Mesenteric fat pad (tissue), 1 donor: ENCODE measurements at places on chromosomes 6 and 20. TPM values are rescaled to one million over a fixed set of nuclear protein-coding genes. Genes with fewer than 3 reads are reported as not detected.
A peak's percentile ranks its signal among the peaks of the same experiment; 100 is the strongest.

- no peak for DNase-seq
These were observed 12.4 kb upstream of the CPNE5 start for GRCh38 chr6:36851626-36852025.

DNA sequence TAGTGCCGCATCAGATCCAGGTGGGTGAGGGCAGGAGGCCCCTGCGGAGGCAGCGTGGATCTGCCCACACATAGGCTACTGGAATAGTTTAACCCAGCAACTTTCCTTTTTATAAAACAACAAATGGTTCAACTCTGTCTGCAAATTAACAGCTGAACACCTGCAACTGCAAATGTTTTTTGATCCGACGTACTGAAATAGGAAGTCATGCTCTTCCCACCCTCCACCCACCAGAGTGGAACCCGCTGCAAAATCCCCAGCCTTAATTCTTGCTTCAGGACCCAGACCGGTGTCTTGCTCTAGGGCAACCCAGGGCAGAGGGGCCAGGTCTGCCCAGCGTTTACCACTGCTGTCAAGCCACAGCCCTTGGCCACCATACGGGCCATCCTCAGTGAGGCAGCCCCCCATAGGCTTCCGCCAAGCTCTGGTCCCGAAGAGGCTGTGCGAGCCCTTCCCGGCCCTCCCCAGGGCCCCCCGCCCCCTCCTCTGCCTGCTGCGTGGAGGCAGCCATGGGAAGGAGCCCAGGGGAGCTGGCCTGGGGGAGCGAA, 334.3 kb downstream of the ZFAND3 start:
- peak; percentile 57 for DNase-seq

DNA sequence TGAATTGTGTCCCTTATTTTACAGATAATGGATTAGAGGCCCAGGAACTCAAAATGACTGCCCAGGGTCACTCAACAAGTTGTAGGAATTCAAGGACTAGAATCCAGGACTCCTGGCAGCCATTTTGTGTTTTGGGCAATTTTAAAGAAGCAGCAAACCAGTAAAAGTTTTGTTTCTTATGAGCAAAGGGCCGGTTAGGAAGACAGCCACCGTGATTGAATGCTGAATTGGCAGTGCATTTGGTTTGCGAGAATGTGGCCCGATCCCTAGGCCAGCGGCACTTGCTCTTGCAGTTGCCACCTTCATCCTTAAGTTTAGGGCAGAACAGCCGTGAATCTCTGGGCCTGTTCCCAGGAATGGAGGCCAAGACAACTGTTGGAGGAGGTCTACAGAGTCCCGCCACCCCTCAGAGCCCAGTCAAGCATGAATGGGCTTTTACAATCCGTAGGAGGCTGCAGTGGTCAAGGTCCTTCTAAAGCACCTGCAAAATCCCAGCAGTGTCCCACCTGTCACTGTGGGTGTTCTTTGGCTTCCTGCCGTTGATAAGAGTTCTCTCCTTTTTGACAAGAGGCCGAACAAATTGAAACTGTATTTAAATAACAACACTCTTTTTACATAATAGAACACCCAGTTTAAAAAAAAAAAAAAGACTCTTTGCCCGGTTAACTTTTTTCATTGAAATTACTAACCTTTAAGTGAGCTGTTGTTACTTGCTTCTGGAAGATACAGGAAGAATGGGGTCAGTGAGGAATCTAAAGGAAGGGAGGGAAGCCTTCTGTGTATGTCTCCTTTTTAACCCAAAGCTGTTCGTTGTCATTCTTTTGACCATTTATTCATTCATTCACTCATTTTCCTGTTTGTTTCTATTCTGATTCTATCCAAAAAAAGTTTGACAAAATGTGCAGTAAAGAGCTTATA, 68.7 kb downstream of the PHACTR2 start:
- DNase-seq = no peak

GRCh38 chr6:167487749-167488664, 163.1 kb downstream of the TTLL2 start:
- peak; percentile 69 for DNase-seq

- DNase-seq = no peak
These were observed 35.1 kb upstream of the IRAK1BP1 start for GRCh38 chr6:78832091-78832808.

GRCh38 chr20:23655491-23656211, 17.9 kb upstream of the CST3 start:
- no peak for DNase-seq

DNA sequence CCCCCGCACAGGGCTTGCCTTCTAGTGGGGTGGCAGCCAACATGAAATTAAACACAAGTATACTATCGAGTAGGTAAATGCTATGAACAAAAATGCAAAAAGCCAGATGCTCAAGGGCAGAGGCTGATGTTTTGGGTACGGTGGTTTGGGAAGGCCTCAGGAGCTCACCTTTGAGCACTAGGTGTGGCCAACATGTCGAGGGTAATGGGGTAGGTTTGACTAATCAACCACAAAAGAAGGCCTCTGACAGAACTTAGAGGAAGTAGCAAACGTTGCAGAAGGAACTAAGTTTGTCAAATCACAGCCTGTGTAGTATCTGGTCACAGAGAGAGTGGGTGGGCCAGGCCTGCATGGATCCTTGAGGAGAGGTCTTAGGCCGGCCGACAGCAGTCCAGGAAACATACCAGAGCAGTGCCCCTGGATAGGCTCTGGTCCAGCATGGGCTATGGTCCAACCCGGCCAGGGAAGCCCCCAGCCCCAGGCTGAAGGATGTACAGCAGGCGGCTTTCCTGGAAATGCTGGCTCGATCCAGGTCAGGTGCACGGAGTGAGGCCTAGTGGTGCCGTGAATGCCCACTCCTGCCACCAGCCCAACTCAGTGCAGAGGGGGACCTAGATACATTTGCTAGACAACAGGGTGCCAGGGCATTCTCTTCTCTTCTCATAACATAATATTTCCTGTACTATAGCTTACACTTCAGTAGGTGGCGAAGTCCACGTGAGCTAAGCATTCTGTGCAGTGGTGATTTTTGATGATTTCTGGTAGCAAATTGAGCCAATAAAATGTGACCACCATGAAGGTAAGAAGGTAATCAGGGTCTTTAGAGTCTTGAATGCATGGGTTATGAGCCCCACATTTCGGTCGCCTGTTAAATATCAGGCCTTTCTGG, 56.3 kb upstream of the CD93 start:
- DNase-seq = peak; percentile 86

- peak; percentile 83 for DNase-seq
These were observed 59.2 kb upstream of the DUSP22 start for GRCh38 chr6:232982-233640.

- no peak for DNase-seq
These were observed 102.6 kb downstream of the SPTLC3 start for GRCh38 chr20:13111249-13111911.

DNA sequence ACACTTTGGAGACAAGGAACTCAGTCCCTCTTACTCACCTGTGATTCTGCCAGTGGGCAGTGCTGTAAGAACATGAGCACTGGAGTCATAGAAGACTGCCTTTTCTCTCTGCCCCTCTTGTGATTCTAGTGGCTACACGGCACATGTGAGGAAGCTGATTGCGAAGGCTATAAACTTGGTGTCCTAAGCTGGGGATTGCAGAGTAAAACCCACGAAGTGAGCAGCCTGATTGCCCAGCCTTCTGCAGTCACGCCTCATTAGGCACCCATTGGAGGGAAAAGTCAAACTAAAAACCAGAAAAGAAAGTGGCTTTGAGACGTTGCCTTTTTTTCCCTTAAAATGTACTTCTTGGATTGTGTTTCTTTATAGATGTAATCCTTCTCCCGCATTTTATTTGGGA, 748.4 kb upstream of the CHD6 start:
- DNase-seq = no peak

DNA sequence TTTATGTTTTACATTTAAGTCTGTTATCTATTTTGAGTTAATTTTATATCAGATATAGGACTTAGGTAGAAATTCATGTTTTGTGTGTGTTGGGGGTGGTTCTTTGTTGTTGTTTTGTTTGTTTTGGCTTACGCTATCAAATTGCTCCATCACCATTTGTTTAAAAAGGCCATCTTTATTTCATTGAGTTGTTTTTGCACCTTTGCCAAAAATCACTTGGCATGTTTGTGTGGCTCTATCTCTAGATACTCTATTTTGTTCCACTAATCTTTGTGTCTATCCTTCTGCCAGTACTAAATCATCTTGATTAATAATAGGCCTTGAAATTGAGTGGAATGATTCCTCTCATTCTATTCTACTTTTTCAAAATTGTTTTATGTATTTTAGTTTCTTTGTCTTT, 7.4 kb downstream of the CYP39A1 start:
- DNase-seq = no peak

Gene PBOV1
- total RNA-seq = not detected

Gene GJA10
- not detected for total RNA-seq
